ENCODE measurements at places on chromosomes 4 and X. TPM values are rescaled to one million over a fixed set of nuclear protein-coding genes. Genes with fewer than 3 reads are reported as not detected.
A peak's percentile ranks its signal among the peaks of the same experiment; 100 is the strongest.

The CXCL11 gene
- total RNA-seq: 9.8 TPM

The MXRA5 gene
- 0.21 TPM for total RNA-seq

The ZNF41 gene
- total RNA-seq: 24.6 TPM

The IL1RAPL1 gene
- 1.5 TPM for total RNA-seq

The GAB1 gene
- 6.7 TPM for total RNA-seq

The TMEM271 gene
- total RNA-seq: not detected

The NUDT11 gene
- total RNA-seq: 40.5 TPM

The DNAJB14 gene
- total RNA-seq: 13.5 TPM

DNA sequence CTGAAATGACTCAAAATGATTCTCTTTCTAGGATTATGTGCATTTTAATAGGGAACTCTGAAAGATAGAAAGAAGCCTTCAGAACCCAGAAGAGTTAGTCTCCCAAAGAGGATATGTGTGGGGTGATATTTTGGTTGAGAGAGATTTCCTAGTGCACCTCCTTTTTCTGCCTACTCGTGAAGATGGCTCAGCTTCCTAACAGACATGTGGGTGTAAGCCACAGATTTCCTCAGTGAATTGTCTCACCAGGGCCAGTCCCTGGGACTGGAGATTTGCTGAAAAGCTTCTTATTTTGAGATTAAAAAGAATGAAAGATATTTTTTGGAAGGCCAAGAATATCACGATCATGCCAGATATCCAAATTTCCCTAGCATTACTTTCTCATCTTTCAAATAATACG is 42.8 kb downstream of the MAGEB17 start:
- DNase-seq: no peak

DNA sequence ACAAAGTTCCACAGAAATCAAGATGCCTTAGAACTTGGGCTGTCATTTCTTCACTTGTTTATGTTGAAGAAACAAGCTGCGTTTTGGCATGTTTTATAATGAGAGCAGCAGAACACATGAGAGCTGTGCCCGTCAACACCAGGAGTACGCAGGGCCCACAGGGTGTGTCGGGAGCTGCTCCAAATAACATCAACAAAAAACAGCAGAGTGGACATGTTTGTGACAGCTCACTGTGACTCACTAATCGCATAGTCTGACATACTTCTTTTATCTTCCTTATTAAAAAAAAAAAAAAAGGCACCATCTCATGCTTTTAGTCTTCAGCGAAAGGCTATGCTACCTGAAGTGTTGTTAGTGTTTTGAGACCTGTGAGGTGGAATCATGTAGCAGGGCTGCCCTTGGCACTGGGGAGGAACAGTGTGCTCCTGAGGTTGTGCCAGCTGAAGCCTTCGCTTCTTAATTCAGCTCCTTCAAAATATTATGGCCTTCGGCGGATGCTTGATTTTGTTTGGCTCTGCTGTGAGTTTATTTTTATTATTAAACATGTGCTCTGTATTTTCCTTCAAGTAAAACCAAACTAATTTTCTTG is 32.8 kb downstream of the FHDC1 start:
- peak; percentile 29 for DNase-seq

GRCh38 chr4:22504447-22504846 is 11.4 kb downstream of the ADGRA3 start:
- no peak for DNase-seq

DNA sequence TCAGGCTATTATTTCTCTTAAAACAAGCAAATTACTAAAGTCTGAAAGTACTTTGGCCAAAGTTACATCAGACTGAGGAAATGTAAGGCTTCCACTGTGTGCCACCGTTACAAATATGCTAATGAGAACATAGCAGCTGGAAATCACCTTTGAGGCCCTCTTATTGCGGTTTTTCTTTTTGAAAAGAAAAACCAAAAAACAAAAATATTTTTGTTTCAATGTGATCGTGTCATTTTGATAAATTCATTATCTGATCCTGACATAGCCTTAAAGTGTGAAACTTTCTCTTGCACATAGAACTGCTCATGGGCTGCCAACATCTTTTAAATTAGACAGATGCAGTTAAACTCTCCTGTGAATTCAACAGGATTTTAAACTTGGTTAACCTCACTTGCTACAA is 2.8 kb upstream of the TIFA start:
- no peak for DNase-seq

- DNase-seq: peak; percentile 88
These were observed 43.2 kb downstream of the ZBTB49 start for GRCh38 chr4:4333265-4333706.

DNA sequence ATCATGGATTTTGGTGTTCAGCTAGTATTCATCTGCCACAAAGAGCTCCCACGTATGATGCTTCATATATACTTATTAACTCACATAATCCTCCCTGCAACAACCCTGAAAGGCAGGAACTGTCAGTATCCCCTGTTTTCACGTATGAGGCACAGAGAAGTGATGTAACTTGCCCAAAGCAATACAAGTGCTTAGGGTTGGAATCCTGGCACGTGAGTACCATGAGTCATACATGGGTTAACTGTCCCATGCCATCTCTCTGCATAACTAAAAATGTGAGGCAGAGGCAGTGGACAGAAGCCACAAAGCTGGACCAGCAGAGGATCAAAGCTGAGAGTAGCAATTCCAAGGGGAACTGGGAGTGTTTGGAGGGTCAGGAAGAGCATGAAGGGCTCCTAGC is 35.7 kb upstream of the EGFL6 start:
- peak; percentile 15 for DNase-seq

DNA sequence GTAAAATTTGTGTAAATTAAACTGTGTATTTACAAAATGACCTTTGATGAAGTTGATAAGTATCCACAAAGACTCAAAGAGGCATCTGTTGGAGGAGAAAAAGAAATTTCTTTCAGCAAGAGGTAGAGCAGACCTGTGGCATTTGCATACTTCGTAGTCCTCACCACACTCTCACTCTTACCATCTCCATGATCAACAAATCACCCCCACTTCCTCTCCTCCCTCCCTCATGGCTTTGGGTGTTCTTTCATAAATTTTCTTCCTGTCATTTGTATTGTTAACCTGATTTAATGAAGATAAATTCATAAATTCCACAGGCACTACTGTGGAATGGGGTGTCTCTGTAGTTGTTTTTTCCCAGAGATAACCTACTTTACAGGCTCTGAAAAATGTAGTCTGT is 366.5 kb downstream of the ZNF674 start:
- no peak for DNase-seq

DNA sequence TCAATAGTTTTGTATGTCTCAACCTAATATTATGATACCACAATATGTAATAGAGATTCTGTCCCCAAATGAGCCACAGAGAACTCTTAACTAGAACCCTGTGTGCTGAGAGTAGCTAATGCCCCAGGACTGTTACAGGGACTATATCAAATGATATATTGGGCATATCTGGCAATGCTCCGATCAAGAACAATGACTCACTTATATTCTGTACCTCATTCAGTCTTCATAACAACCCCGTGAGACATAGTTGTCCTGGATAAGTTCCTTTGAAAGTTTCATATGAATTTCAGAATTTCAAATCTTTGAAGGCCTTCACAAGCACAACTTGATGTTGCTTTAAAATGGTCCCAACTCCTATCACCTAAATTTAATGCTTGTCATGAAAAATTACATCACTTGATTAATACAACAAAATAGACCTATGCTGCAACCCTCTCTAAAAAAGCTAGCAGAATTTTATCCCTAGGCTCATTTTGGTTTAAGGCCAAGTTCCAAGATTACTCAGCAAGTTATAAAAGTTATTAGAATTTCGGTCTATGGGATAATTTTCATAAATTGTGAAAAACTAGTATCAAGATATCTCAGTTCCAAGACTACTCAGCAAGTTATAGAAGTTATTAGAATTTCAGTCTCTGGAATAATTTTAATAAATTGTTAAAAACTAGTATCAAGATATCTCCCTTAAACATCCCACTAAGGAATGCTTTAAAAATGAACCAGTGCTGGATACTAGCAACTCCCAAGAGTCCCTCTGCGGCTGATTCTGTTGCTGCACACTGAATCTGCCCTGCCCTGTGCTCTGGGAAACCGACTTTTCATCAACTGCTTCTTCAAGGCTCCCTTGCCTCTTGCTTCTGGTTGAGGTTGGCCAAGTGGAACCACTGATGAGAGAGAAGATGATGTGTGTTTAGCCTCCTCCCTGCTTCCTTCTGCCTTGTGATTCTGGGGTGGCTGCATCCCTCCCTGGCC is 6.0 kb upstream of the ANXA3 start:
- no peak for DNase-seq

DNA sequence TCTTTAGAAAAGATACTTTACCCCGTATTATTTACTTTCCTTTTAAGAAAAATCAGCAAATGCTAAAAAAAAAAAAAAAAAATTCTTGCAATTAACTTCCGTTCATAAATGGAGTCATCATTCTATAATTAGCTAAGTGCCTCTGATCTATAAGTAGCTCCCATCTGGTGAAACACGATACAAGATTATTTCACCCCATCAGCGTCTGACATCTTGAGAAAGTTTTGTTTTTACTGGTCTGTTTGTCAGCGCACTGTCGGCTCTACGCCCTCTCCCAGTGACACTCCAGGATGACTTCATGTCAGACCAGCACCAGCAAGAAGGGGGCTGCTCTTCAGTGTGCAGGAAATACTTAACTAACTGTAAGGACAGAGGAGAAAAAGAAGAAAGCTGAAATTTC is 108.3 kb downstream of the AFAP1 start:
- no peak for DNase-seq

DNA sequence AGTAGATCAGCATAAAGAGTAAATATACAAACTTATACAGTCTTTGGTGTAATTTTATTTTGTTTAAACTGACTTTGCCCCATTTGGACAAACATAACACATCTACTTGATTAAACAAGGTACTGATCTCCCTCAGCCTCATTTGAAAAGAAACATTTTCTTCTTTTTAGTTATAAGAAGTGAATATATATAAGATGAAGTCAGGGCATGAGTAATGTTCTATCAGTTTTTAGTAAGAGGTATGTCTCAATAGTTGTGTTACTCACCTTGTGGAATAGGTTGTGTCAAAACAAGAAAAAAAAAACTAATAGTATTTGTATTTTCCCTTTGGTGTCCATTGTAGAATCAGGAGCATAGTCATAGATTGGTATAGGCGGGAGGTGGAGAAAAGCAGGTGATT is 327.4 kb downstream of the RPA4 start:
- DNase-seq: no peak

GRCh38 chr4:156169861-156170260 is 216.2 kb upstream of the CTSO start:
- DNase-seq: no peak

DNA sequence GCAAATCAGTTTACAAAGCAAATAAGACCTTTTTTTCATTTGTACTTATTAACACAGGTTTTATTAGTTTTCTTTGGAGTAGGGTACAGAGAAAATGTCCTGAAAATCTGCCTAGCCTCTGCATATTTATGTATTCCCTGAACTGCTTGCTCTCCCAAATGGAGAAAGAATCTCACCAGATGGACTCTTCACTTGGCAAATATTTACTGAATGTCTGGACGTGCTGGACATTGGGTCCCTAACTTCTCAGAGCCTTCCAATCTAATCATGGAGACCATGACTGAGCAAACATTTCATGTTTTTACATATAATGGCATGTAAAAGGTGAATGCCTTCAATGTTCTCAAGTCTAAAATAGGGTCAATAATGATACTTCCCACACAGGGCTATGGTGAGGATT is 126.0 kb downstream of the CHRDL1 start:
- no peak for DNase-seq

- DNase-seq: peak; percentile 71
These were observed 861 bp downstream of the SEC24D start for GRCh38 chr4:118834960-118835569.

- DNase-seq: peak; percentile 82
These were observed 28.7 kb downstream of the INPP4B start for GRCh38 chr4:142817442-142817841.

DNA sequence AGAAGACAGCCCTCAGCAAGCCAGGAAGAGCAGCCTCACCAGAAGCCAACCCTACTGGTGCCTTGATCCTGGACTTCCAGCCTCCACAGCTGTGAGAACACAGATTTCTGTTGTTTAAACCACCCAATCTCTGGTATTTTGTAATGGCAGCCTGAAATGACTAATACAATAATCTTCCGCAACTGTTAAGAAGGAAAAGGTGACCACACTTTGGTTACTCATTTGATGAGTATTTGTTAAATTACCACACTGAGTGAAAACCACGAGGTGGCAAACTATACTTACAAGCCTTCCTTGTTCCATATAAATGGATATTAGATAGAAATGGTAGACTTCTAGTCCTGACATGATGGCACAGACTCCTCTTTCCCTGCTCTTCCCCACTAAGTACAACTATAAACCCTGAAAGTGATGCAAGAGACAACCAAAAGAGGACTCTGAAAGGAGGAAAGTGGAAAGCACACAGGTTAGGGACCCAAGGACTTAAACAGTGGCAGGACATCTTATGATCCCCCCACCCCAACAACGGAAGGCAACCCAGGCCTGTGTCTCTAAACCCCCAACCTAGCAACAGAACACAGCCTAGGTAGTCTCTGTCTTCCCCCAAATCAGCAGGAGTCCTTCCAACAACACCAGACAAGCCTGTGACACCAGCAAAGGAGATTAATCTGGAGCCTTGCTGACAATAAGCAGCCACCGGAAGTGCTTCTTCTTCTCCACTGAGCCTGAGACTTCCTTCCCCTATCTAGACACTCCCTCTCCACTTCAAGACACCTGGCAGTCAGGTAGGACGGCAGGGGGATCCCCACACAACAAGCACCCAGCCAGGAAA is 12.3 kb downstream of the ZNF182 start:
- peak; percentile 19 for DNase-seq

DNA sequence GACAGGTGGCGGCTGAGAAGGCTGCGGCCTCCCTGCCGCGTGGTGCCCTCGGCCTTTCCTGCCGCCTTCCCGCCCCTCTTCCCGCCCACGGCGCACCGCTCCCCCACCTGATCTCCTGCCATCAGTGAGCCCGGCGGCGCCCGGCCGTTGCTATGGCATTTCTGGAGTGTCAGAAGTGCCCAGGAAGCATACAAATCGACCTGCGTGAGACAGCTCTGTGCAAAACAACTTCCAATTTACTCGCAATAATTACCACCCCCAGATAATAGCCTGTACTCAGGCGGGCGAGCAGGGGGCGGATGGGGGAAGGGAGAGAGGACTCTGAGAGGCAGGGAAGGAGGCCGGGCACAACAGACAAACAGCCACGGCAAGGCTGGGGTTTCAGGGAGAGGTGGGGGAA is 16.6 kb upstream of the ERCC6L start:
- DNase-seq: no peak

All from Daoy (cell line).